ENCODE measurements at places on chromosomes 1 and 21.

DNA sequence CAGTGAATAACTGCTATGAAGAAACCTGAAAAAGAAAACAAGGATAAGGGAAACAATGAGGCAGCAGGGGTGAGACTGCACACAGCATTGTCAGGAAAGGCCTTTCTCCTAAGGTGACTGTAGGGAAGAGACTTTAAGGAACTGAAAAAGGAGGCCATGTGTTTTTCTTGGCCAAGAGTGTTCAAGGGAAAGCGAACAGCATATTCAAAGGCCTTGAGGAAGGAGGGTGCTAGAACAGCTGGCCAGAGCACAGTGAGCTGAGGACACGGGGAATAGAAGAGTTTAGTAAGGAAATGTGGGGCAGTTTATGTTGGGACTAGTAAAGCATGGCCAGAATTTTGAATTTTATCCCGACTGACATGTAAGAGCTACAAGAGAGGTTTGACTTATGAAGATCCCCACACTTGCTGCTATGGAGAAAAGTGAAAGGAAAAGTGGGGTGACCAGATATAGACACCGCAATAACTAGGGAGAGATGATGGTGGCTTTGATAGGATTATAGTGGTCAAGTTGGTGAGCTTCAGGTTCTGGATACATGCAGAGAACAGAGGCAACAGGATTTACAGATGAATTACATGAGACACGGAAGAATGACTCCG lies 1.4 kb downstream of the RWDD2B start:
- no peak for DNase-seq

- no peak for DNase-seq
Measured at GRCh38 chr21:45015469-45015860, 58.9 kb upstream of the ADARB1 start.

DNA sequence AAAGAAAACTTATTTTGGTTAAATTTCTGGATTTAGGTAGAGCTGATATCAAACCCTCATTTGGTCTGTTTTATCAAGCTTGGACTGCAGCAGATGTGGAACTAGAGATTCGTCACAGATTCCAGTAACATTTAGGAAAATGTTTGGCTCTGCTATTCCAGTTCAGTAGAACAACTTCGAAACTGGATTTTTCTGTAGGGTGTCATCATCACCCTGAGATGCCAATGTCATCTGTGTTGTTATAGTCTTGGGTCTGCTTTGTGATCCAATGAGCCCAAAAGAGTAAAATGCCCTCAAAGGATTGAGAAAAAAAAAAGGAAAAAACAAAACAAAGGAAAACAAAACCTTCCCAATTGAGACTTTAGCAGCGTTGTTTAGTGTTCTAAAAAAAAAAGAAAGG lies 55.4 kb downstream of the LAMC2 start:
- DNase-seq = peak; percentile 32

DNA sequence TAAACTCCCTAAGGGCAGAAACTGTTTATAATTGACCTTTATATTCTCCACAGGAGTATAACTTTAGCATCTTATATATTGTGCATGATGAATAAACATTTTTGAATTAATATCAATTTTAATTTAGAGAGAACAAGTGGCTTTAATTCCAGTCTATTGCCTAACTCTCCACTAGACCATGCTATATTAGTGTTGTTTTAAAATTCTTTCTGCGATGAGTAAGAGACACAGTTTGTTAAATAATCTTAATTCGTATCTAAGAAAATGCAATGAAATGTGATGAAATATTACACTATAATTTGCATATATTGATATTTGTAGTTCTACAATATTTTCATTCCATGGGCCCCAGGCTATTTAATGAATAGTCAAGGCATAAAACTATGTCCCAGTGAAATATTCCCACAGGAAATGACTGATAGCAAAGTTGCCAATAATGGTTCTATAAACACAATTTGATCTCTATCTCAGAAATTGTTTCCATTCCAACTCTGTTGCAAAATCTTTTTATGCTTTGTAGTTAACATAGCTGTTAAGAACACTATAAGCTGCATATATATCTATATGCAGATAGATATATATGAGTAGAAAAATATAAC lies 2.9 kb upstream of the SYDE2 start:
- DNase-seq = no peak

DNA sequence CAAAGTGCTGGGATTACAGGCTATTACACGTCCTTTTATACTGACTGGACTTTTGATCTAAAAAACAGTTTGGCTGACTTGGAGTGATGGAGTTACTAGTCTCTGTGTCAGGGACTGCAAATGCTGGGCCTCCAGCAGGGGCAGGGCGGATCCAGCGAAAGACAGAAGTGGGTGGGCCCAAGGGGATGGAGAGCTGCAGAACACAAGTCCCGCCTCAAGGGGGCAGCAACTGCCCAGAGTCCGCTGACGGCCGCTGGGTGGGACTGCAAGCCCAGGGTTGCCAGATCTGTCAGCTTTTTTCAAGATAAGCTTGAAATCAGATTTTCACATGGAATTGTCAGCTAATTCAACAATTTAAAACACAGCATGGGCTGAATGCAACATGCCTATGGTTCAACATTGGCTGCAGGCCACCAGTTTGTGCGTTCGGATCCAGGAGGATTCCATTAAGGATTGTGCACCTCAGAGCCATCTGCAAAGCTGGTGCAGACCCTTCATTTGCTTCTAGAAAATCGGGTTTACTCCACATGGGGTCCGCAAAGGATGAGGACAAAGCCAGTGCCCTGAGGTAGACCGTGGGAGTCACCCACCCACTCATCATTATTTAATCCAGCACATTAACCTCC lies 10.7 kb downstream of the STMN1 start:
- DNase-seq = peak; percentile 98

GRCh38 chr1:119782631-119783325 lies 14.1 kb upstream of the HMGCS2 start:
- no peak for DNase-seq

- peak; percentile 69 for DNase-seq
Measured at GRCh38 chr21:44994695-44995342, 55.0 kb downstream of the SLX9 start.

GRCh38 chr1:71783071-71783470 lies 499.3 kb downstream of the NEGR1 start:
- no peak for DNase-seq

GRCh38 chr1:153396461-153396860 lies 5.6 kb upstream of the S100A8 start:
- no peak for DNase-seq

DNA sequence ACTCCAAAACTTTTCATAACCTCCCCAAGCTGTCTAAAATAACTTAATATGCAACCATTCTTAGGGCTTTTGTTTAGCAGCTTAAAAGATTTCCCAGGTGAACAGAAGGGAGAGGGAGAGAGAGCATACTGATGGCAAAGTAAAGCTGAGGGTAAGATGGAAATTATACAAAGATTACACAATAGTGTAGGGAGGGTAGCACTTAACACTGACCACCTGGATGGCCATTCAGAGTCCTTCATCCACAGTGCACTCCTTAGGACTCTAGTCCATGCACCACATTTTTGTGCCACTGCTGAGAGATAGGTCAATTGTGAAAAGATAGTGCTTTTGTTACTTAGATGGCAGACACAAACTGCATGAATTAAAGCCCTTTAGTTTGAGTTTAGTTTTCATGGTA lies 574.6 kb downstream of the LMO4 start:
- DNase-seq = no peak

GRCh38 chr1:54475357-54475881 lies 69.2 kb upstream of the SSBP3 start:
- DNase-seq = peak; percentile 67

- DNase-seq = no peak
Measured at GRCh38 chr21:28770867-28771661, 221.6 kb downstream of the LTN1 start.

DNA sequence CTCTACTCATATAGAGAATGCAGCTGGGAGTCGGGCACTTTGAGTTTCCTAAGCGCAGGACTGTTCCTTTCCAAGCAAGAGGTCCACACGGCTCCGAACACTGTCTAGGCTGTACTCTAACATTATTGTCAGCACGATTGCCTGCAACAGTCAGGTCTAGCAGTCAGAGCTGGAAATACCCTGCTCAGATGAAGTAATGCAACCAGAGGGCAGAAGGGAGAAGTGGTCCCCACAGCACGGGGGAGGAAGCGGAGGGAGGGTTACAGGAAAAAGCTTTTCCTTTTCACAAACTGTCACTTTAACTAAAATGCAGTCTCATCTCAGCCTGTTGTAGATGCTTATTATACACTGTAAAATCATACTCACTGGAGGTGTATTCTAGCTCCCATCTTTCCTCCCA lies 98.9 kb upstream of the SLC44A3 start:
- DNase-seq = no peak

- DNase-seq = no peak
Measured at GRCh38 chr1:116436611-116436970, 63.5 kb downstream of the ATP1A1 start.

DNA sequence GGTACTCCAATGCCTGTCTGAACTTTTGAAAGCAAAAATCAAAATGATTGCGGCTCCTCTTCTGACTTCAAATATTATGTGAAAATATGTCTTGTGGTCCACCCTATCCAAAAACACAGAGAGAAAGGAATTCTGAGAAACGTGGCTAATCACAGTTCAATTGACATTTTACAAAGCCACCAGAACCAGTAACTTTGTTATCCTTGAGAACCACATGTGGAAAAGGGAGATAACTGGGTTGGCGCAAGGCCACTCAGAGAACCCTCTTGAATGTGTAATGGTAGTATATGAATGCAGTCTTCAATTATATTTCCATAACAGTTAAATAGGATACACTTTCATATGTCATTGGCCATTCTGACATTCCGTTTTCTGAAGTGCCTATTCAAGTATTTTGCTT lies 1030.0 kb upstream of the TMPRSS15 start:
- DNase-seq = no peak

- no peak for DNase-seq
Measured at GRCh38 chr1:25019337-25020172, 89.5 kb upstream of the RUNX3 start.

- peak; percentile 36 for DNase-seq
Measured at GRCh38 chr1:36835696-36836095, 198.6 kb downstream of the GRIK3 start.
